ENCODE measurements at places on chromosomes 12 and 14. TPM values are rescaled to one million over a fixed set of nuclear protein-coding genes. Genes with fewer than 3 reads are reported as not detected.

GRCh38 chr14:53896726-53897125, 59.9 kb downstream of the BMP4 start:
- no peak for DNase-seq

DNA sequence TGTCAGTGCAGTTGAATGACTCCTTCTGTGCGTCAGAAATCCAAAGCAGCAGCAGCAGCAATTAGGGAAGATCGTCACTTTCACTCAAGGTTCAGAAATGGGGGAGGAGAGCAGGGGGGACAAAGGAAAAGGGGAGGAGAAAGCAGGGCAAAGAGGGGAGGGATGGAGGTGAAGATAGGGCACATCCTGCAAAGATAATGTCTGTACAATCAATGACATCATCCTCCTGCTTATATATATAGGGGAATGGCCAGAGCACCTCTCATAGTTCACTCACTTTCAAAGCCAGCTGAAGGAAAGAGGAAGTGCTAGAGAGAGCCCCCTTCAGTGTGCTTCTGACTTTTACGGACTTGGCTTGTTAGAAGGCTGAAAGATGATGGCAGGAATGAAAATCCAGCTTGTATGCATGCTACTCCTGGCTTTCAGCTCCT, at the start of gene NTS:
Gene NTS (plus strand): TSS at position 265 of the 431 bp plus-strand sequence. CDS start 109 bp downstream, at position 374.
- peak; percentile 17 for DNase-seq

GRCh38 chr14:75711796-75712211, 50.8 kb downstream of the TTLL5 start:
- peak; percentile 97 for DNase-seq

DNA sequence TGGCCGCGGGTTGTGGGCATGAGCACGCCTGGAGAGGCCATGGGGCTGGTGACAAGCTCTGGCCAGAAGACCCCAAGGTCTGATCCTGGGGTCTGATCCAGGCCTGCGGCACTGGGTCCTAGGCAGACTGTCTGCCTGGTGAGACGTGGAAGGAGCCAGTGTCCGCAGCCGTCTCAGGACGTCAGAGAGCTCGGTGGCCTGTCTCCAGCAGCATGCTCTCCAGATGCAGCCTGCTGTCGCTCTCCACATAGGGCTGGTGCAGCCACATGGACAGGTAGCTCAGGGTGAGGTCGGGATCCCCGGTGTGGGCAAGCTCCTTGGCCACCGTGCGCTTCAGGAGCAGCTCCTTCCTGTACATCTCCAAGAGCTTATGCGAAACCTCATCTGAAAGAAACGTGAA, 14.3 kb downstream of the CINP start:
- DNase-seq = no peak

- no peak for DNase-seq
Observed at GRCh38 chr12:102781117-102781516, 135.9 kb downstream of the PAH start.

- DNase-seq = no peak
Observed at GRCh38 chr14:23117371-23118020, 1.6 kb downstream of the CEBPE start.

DNA sequence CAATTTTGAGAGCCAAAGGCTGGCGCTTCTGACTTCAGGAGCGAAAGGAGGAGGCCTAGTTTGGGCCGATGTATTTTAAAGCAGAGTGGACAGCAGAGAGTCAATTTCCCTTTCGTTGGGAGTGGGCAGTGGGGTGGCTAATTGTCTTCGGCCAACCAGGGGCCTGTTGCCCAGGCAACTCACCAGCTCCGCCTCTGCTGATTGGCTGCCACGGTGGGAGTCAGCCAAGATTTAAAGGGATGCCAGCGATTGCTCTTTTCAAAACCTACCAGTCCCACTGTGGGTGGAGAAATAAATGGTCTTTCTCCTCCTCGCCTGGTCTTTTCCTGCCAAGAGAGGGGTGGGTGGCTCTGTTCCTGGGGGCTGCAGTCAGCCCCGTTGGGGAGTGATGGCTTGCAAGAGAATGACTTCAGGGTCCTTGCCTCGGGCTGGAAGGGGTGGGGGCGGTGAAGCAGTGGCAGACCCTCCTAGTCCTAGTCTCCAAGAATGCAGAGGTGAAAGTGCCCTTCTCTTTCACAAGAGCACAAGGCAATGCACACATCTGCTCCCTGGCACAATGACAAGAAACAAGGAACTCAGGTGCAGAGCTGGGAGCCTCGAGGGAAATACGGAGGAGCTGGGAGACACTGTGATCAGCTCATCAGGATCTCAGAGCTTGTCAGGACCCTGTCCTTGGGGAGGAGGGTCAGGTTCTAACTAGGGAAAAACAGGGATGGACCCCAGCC, 37.7 kb downstream of the RASAL1 start:
- peak; percentile 21 for DNase-seq

DNA sequence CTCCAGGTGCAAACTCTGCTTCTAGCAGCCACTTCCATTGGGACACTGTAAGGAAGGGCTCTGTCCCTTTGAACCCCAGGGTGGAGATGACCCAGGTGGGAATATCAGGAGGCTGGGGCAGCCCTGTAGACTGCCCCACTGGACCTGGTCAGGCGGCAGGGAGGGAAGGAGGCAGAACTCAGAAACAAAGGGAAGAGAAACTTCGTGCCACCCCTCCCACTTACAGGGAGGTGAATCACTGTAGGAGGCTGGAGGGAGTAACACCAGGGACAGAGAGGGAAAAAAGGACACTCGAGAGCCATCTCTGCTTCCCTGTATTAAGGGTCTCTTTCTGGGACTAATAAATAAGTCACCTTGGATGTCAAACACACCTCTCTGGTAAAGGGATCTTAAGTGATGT, 37.4 kb downstream of the ISCA2 start:
- no peak for DNase-seq

GRCh38 chr12:101490286-101490920, 15.3 kb downstream of the SPIC start:
- DNase-seq = peak; percentile 15

DNA sequence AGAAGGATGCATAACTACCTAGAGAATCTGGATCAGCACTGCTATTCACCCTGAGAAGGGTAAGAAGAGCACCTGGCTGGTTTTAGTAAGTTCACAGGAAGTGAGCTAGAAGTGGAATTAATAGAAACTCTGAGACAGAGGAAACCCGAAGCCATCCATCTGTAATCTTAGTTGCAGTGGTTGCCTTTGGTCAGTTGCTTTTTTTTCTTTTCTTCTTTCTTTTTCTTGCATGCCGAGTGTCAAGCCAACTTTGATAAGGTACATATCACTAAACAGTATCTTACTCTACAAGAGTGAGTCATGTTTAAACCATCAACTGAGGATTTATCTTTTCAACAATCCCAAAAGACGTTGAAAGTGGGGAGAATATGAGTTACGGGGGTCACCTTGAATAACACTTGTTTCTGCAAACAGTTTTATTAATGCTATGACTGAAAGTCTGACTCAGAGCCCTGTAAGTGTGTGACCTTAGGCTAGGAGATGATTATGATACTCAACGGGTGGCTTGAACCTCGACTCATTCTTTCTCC, 26.7 kb downstream of the C12orf75 start:
- no peak for DNase-seq

DNA sequence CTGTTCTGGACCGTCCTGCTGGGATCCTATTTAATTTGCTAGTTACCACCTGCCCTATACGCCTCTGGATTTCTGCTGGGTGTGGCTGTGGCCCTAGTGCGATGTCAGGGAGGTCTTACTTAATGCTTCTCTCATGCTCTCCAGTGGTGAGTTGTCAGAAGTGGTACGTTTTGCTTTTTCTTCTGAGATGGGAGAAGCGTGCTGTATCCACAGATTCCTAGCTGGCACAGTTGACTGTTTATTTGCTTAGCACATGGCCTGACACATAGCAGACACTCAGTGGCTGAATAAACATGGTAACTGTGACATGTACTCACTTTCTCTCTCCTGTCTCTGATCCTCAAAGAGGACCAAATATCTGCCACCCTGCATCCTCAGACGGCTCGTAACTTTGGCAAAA, 107.3 kb downstream of the CACNA1C start:
- DNase-seq = no peak

DNA sequence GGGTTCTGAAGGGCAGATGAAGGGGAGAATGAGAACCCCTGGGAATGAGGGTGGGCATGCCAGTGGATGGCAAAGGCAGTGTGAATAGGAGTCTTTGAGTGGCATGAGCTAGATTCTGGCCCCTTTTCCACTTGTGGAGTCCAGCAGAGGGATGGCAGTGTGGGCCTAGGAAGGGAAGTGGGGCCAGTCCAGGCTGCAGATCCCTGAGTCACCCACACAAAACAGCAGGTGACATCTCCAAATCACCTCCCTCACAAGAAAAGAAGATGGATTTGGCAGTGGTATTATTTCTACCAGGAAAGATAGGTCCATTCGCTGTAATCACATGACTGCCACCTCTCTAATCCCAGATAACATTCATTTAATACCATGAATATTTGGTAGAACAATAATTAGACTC, 151.3 kb downstream of the TTC7B start:
- DNase-seq = no peak

- DNase-seq = peak; percentile 64
Observed at GRCh38 chr12:55019784-55020183, at the start of gene NEUROD4. NEUROD4 (plus strand) TSS chr12:55019974; CDS start chr12:55026440, 6,466 bp downstream.

DNA sequence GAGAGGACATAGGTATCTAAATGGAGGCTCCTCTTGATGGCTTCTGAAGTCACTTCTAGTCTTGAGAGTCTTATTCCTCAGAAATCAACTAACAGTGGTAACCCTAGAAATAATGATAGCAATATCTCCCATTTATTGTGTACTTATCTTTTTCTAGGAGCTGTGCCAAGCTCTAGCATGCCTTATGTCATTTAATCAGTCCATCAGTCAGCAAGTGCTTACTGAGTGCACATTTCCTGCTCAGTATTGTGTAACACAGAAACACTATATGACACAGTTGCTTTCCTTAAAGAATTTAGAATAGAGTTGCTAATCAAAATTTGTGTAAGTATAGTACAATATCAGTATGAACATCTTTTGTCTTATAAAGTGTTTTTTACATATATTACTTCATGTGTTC, 36.6 kb downstream of the KRT76 start:
- no peak for DNase-seq

DNA sequence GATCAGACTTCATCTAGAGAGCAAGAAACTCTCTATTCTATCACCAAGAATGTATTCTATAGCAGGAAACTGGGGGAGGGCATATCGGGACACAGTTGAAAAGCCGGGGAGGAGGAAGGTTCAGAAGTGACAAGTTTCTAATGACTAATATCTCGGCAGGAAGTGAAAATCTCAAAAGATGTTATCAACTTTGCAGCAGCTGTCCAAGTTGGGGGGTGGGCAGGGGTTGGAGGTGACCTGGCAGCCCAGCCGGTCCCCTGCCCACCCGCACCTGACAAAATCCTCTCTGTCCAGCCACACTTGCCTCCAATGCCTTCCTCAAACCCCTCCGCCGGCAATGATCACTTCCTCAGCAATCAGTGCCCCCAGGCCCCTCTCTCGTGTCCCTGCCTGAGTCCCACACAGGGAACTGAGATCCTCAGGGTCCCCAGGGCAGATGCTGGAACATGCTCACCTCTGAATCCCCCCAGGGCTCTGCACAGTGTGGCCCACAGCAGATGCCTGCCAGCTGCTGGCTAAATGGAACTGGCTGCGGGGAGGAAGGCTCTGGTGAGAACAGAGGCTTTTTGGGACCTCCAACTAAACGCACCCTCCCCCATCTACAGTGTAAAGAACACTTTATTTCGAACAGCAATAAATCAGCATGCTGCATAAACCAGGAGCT, 43.9 kb downstream of the CCDC88C start:
- DNase-seq = peak; percentile 50

GRCh38 chr12:65539023-65539422, 260.5 kb downstream of the MSRB3 start:
- no peak for DNase-seq

- peak; percentile 1 for DNase-seq
Observed at GRCh38 chr12:22588817-22589216, 36.2 kb upstream of the ETNK1 start.

- DNase-seq = peak; percentile 7
Observed at GRCh38 chr12:43766291-43766690, 7.5 kb downstream of the IRAK4 start.

GRCh38 chr14:60658211-60658690, 9.0 kb upstream of the SIX1 start:
- DNase-seq = no peak

DNA sequence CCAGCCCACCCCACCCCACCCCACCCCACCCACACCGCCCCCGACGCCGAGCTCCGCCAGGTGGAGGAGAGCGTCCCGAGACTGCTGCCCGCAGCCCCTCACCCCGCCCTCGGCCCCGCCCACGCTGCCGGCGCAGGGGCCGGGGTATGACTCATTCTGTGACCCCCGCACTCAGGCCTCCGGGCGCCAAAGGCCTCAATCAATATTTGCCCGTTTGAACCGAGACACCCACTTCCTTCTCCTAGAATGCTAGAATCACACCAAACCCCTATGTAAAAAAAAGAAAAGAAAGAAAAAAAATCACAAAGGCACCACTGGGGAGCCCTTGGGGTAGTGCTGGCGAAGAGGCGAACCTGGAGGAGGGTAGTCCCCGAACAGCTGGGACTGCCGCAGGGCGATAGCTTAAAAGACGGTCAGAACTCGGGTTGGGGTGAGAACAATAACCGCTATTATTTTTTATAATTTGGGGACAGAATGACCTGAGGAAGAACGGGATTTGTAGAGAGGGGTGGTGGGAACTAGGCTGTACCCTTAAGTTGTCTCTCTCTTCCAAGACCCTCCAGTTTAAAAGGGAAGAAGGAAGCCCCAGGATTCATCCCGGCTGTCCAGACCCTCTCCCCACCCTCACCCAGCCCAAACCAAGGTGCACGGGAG, 894 bp downstream of the KRT8 start:
- DNase-seq = peak; percentile 76

DNA sequence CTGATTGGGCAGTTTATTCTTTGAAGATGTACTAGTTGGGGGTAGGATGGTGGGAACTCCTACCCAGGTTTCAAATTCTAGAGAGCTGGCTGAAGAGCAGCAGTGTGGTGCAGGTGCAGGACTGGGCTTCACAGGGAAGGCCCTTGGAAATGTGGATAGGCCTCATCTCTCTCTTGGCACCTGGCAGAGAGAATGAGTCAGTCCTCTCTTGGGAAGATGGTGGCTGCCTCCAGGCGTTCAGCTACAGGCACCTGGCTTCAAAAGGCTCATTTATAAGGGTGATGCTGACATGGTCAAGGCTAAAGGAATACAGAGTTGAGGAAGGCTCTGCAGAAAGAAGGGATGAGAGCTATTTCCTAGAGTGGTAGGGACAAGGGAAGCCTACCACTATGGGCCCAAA, 179.7 kb upstream of the VASH1 start:
- no peak for DNase-seq

DNA sequence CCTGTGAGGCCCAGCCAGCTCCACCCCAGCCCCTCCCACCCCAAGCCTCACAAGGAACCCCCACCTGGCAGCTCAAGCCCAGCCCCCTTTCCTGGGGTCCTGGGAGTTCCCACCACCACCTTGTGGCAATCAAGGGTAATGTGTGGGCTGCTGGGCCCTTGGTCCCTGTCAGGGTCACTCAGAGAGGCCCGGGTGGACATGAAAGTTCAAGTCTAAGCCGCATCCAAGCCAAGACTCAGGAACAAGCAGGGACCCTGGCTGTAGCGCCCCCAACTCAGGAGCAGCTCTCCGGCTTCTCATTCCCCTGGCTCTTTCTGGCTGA, 106.4 kb upstream of the C14orf180 start:
- no peak for DNase-seq

GRCh38 chr12:6647083-6647604, at the start of gene ACRBP:
ACRBP (minus strand) TSS chr12:6647432; CDS start chr12:6647366, 66 bp downstream.
- no peak for DNase-seq

GRCh38 chr12:124745891-124746570, 117.6 kb downstream of the SCARB1 start:
- DNase-seq = peak; percentile 68

Gene COX8C
- total RNA-seq = not detected

Gene MIP
- not detected for total RNA-seq

Gene RAPGEF3
- total RNA-seq = 4.1 TPM

Gene KRT75
- not detected for total RNA-seq

Gene DNAAF2
- 26.1 TPM for total RNA-seq

Gene BTBD6
- total RNA-seq = 9.3 TPM

Gene MMP19
- total RNA-seq = 0.58 TPM

Gene TNFAIP2
- total RNA-seq = 17.6 TPM
